ENCODE measurements at places on chromosomes 16 and 17. TPM values are rescaled to one million over a fixed set of nuclear protein-coding genes. Genes with fewer than 3 reads are reported as not detected.

The ARHGDIG gene
- total RNA-seq = not detected

The CDH13 gene
- 162 TPM for total RNA-seq

The CMTM2 gene
- total RNA-seq = not detected

The CCDC200 gene
- total RNA-seq = not detected

The ARMC7 gene
- total RNA-seq = 2.3 TPM

The ABCC3 gene
- 7.6 TPM for total RNA-seq

The VAT1L gene
- total RNA-seq = not detected

GRCh38 chr16:75266738-75267630 lies 15.6 kb upstream of the BCAR1 start:
- DNase-seq = no peak

- no peak for DNase-seq
Measured at GRCh38 chr17:45974916-45975630, 24.0 kb upstream of the STH start.

DNA sequence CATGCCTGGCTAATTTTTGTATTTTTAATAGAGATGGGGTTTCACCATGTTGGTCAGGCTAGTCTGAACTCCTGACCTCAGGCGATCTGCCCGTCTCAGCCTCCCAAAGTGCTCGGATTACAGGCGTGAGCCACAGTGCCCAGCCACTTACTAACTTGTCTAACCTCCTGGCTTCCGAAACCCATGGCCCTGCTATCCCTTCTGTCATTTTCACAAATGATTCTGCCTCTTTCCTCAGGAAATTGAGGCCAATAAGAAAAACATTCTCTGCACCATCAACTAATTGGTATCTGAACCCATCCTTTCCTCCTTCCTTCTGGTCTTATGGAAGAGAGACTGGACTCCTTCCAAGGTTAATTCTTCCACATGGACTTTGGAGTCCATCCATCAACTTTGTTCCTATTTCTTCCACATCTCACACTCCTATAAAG lies 27.9 kb upstream of the TNRC6A start:
- peak; percentile 62 for DNase-seq

- no peak for DNase-seq
Measured at GRCh38 chr16:381012-381788, 578 bp downstream of the PGAP6 start.

DNA sequence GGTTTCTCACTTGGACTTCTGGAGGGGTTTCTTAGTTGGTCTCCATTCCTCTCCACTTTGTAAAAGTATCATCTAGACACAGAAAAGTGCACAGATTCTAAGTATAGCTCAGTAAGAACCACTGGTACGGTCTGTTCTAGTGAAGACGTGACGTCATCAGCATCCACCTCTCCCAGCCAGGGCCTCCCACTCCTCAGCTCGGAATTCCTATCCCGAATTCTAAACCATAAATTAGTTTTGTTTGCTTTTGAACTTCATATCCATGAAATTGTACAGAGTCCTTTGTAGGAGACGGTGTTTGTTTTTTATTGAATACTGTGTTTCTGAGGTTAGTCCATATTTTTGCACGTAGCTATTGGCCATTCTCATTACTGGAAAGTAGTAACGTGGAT lies 25.5 kb downstream of the FOXK2 start:
- no peak for DNase-seq

GRCh38 chr16:11114366-11115164 lies 141.4 kb downstream of the SOCS1 start:
- no peak for DNase-seq

- no peak for DNase-seq
Measured at GRCh38 chr17:3800362-3801271, at the start of gene ITGAE. TSS of gene ITGAE (minus strand) at chr17:3801188. CDS start at chr17:3801144, 44 bp downstream.

GRCh38 chr17:50832864-50833381 lies 2.5 kb upstream of the WFIKKN2 start:
- DNase-seq = no peak

GRCh38 chr17:48385319-48385718 lies 44.7 kb downstream of the SKAP1 start:
- DNase-seq = no peak

DNA sequence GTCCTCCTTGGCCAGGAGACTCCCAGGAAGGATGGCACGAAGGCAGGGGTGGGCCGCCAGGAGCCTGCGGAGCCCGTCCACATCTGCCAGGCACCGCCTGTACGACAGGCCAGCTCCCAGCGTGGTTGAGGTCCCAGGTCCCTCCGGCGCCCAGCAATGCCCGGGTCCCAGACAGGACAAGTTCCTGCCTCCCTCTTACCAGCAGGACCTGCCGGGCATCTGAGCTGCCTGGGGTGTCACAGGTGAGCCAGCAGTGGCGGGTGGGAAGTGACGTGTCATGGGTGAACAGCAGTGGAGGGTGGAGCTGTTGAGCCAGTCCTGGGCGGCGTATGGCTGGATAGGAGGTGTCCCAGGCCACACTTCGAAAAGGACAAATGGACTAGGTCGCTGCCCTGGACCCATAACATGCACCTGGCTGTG lies 15.7 kb upstream of the BAHCC1 start:
- no peak for DNase-seq

DNA sequence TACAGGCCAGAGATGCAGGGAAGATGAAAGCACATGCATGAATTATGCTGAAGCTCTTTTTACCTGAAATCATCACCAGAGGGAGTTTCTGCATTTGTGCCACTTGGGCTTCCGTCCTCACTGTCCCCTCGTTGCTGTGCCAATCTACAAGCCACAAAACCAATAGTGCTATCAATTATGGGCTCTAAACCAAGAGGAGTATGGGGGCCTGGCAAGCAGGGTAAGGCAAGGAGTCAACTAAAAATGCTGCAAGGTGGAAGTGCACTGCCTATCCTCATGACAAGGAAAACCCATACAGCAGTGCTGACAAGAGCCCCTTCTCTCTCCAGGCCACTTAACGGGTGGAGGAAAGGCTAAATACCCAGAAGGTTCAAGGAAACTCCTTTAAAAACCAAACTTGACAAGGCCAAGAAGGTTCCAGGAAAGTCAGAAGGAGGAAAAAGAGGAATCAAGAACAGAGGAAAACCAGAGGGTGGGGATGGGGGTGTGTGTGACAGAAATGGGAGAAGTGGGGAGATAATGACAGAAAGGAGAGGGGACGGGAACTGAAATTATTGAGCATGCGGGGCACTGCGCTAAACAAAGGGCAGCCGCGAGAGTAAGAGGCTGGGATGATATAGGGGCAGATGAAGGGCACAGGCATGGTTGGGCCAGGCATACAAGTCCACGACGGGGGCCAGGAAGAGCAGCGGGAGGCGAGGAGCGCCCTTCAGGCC lies 674 bp downstream of the C17orf75 start:
- peak; percentile 28 for DNase-seq
